ENCODE measurements at places on chromosomes 3 and 15.

GRCh38 chr3:173584838-173585831 lies 187.6 kb downstream of the NLGN1 start:
- DNase-seq = no peak

- DNase-seq = no peak
These were observed 167.9 kb downstream of the FMN1 start for GRCh38 chr15:33026614-33027013.

DNA sequence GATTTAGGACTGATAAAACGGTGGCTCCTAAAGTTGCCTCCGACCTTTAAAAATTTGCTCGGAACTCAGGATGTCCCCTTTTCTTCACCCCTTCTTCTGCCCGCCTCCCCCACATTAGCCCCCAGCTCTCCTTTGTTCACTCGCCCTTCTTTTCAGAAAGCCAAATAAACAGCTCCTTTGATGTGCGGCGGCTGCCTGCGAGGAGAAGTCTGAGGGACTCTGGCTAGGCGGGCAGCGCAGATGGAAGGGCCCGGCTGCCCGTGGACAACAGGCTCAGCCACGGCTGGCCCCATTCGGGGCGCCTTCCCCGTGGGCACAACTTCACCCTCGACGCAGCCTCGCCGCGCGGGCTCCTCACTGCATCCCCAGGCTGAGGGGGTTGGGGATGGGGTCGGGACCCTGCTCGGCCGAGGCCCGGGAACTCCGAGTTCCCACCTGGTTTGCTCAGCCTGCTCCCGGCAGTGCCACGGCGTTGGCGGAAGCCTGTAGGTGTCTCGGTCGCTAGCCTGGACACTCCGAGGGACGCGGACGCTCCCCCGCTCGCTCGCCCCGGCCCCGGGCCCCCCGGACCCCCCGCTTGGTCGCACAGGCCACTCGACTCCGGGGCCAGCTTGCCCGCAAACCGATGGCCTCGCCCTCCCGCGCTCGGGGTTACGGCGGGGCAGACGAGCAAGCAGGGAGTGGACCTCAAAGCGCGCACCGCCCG lies 897 bp upstream of the TLE3 start:
- DNase-seq = peak; percentile 33

- no peak for DNase-seq
These were observed 375.6 kb upstream of the TPRG1 start for GRCh38 chr3:188796122-188796631.

DNA sequence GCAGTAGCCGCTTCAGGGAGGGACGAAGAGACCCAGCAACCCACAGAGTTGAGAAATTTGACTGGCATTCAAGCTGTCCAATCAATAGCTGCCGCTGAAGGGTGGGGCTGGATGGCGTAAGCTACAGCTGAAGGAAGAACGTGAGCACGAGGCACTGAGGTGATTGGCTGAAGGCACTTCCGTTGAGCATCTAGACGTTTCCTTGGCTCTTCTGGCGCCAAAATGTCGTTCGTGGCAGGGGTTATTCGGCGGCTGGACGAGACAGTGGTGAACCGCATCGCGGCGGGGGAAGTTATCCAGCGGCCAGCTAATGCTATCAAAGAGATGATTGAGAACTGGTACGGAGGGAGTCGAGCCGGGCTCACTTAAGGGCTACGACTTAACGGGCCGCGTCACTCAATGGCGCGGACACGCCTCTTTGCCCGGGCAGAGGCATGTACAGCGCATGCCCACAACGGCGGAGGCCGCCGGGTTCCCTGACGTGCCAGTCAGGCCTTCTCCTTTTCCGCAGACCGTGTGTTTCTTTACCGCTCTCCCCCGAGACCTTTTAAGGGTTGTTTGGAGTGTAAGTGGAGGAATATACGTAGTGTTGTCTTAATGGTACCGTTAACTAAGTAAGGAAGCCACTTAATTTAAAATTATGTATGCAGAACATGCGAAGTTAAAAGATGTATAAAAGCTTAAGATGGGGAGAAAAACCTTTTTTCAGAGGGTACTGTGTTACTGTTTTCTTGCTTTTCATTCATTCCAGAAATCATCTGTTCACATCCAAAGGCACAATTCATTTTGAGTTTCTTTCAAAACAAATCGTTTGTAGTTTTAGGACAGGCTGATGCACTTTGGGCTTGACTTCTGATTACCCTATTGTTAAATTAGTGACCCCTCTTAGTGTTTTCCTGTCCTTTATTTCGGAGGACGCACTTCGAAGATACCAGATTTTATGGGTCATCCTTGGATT lies at the start of gene MLH1:
MLH1 (plus strand) TSS at position 193 of the 958 bp plus-strand sequence; CDS start at position 223, 30 bp downstream.
- DNase-seq = peak; percentile 100

DNA sequence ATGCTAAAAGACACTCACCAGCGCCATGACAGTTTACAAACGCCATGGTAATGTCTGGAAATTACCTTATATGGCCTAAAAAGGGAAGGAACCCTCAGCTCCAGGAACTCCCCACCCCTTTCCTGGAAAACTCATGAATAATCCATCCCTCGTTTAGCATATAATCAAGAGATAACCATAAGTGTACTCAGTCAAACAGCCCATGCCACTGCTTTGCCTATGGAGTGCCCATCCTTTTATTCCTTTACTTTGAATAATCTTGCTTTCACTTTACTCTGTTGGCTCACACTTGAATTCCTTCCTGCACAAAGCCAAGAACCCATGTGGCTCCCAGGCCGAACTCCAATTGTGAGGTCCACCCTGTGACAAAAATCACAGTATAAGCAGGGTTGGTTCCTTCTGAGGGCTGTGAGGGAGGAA lies 19.1 kb upstream of the FSTL1 start:
- DNase-seq = no peak

DNA sequence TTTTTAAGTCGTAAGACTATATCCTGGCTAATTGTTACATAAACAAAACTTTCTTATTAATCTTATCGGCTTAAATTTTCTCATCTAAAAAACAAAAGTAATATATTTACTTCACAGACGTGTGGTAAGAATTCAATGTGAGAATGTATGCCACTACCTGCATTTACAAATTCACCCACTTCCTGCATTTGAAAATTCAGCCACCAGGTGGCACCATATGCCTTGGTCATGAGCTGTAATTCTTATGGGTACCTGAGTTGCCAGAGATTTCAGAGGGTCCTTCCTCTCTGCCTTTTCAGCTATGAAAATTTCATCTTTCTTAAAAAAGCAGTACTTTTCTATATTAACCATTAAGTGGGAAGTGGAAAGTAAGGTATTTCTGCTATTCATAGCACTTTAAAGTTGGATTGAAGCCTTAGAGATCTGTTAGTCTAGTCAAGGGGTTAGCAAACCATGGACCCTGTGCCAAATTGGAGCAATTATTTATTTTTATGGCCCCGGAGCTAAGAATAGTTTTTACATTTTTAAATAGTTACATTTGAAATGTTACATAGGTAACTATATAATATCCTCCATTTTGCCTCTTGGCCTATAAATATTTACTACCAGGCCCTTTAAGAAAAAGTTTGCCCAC lies 127.8 kb downstream of the HCN4 start:
- peak; percentile 76 for DNase-seq

DNA sequence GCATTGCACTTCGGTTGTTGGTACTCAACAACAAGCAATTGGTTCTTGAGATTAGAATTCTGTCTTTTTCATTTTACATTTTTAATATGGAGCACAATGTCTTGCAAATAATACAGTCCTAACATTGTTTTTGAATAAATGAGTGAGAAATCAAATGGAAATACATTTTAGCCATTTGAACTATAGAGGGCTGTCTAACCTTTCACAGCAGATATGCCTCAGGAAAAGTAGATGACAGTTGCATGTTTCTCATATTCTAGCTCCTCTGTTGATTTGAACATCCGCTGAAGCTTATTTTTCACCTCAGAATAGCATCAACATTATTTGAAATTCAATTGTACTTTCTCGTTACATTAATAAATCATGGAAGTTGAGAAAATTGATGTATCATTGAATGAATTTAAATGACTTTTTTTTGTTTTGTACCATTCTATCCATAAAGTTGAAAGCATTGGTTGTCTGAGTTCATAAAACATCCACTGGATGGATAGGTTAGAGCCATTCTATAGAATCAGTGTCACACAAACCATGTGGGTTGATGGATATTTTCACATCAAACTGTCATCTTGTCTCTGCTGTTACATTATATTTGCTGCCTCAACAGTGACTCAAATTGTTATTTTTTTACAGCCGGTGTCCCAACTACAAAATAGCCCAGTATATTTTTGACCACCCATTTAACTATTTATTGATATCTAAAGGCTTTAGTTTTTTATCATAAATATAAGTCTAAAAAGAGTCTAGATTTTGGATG lies 928.3 kb downstream of the NSUN3 start:
- DNase-seq = no peak

GRCh38 chr3:49707113-49707480 lies 12.4 kb downstream of the AMIGO3 start:
- no peak for DNase-seq

DNA sequence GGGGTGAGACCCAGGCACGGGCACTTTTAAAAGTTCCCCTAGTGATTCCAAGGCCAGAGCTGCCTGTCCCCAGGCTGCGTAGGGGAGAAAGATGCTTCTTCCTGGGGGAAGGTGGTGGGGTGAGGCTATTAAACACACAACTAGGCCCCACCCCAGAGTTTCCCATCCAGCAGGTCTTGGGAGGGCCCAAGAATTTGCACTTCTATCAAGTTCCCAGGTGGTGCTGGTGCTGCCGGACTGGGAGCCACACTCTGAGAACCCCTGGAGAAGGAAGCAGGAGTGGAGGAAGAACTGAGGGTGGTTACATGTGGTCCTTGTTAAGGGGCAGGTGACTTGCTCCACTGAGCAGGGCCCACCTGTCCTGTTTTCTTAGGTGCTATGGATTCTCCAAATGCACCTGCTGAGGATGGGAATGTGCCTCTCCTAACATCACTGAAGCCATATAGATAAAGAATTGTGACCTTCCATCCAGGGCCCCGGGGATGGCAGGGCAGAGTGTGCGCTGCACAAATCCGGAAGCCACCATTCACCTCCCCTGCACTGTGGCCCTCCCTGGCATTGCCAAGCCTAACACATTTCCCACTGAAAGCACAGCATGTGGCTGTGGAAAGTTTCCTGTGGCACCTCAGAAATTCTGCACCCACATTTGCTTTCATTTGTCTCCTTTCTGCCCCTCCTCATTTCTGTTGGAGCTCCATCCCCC lies 111.5 kb upstream of the MEF2A start:
- DNase-seq = no peak

GRCh38 chr3:115254492-115255196 lies 107.6 kb upstream of the ZBTB20 start:
- no peak for DNase-seq

GRCh38 chr3:124221422-124221821 lies 229.5 kb upstream of the ROPN1 start:
- DNase-seq = no peak

GRCh38 chr3:49266410-49267095 lies 10.5 kb downstream of the C3orf62 start:
- no peak for DNase-seq
